Ascending aorta (tissue), 2 donors: ENCODE measurements at places on chromosomes 7 and 10. TPM values are rescaled to one million over a fixed set of nuclear protein-coding genes. Genes with fewer than 3 reads are reported as not detected.

Gene LMBR1
- 14.8 TPM for total RNA-seq

- DNase-seq = no peak
Measured at GRCh38 chr10:15518250-15518649, 147.2 kb upstream of the FAM171A1 start.

- no peak for DNase-seq
Measured at GRCh38 chr7:113405296-113406056, 287.1 kb upstream of the SMIM30 start.

Gene IDI2
- not detected for total RNA-seq

Gene CAMK2B
- 3.2 TPM for total RNA-seq

DNA sequence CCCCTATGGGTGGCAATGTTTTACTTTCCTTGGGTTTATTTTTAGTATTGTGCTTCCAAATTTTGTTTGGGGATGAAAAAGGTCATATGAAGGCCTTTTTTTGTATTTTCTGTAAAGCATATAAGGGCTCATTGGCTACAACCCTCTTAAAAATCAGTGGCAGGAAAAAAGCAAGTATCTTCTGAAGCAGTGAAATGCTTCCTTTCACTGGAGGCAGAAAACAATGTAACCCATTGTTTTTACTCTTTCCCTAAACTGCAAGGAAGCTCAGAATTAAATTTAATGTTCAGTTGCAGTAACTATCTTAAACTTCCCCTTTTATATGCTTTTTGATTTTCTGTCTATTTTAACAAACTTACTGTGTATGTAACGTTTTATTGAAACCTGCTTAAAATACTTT lies 148.7 kb upstream of the LYZL1 start:
- no peak for DNase-seq

DNA sequence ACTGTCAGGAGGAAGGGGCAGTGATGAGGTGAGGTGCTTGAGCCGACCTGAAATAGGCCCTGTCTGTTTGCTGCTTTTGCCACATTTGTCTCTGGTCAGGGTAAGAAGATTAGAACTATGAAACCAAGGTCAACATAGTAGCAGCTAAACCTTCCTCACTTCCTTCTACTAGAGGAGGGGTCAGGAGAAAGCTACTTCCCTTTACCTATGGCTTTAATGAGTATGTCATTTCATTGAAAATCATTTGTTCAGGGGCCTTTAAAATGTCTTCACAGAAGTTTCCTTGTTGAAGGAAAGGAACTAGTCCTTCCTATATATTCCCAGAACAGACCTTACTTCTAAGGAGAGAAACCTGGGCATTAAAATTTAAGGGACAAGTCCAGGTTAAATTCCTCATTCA lies 19.0 kb downstream of the HYAL4 start:
- DNase-seq = no peak

Gene SDK1
- 13.3 TPM for total RNA-seq

DNA sequence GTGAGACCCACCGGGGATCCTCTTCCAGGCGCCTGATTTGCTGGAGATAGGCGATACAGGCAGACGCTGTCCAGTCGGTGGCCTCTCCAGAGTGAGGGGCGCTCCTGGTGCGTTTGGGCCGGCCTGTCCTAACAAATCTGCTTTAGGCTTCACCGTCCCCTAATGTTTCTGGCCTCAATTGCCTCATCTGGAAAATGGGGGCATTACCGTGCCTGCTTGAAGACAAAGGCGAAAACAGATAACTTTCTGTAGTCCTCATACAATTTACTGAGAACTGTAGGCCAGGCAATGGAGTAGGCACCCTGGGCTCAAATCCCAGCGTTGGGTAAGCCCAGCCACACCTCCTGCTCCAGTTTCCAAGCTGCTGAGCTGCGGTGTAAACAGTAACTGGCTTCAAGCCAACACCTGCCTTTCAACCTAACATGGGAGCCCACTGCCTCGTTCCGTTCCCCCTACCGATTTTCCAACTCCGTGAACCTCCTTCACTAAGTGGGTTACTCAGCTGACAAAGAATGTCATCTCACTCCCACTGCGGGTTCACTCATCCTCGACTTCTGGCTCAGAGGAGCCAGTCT lies 589 bp upstream of the ZFAND4 start:
- DNase-seq = no peak

DNA sequence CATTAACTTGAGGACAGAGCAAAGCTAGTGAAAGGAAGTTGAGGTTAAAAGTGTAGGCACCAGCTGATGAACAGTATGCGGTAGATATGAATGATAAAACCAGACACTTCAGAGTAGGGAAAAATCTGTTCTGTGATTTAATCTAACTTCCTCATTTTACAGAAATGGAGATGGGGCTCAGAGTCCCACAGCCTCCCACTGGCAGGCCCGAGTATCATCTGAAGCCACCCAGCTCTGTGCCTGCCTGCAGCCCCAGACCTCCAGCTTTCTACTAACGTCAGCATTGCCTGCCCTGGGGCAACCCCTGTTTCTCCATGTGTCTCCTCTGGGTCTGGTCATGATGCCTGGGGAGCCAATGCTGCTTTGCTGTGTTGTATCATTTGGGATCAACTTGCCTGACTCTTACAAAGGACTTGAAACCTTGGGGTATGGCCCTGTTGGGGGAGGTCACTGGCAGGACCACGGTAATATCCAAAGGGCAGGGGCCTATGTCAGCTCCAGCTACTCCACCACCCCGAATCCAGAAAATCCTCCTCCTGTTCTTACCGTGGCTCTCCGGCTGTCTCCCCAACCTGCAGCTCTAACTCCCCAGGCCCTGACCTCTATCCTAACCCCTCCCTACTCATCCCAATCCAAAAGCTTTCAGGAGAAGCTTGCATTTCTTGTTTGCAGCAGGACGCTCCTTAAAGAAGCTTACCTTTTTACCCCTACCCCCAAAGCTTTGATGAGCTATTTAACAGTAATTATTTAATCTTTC lies 56.2 kb upstream of the NPY start:
- no peak for DNase-seq

GRCh38 chr10:61935077-61935476 lies 33.6 kb downstream of the ARID5B start:
- no peak for DNase-seq

Gene WEE2
- not detected for total RNA-seq

- no peak for DNase-seq
Measured at GRCh38 chr7:81672872-81673271, 97.0 kb downstream of the HGF start.

Gene NFE2L3
- total RNA-seq = 10.0 TPM

Gene LRRD1
- total RNA-seq = not detected

DNA sequence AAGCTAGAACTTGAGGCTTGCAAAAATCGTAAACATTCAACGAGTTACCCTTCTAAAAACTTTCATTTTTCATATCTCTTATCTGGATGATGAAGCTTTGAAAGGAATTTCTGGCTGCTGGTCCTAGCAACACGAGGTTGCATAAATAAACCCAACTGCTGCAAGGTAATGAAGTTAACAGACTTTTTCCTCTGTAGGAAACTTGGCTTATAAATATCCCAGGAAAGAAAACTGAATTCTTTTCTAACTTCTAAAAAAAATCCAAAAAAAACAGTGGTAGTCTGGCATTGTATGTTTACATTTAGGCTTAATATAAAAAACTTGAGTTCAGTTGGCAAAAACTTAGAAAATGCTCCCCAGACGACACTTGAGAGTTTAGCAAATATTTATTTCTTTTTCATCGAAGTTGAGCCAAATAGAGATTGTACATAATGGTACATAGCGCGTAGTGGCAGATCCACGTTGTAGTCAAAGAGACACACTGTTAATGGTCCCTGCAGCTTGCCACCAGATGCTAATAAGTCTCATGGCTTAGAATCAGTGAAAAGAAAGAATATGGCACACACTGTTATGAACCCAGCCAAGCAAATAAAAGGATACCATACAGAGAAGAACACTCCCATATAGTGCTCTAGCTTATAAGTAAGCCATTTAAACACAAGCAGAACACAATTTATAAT lies 200.3 kb upstream of the PCLO start:
- no peak for DNase-seq

Gene STYXL1
- 0.96 TPM for total RNA-seq

GRCh38 chr10:30378201-30378995 lies 29.3 kb upstream of the MTPAP start:
- peak; percentile 22 for DNase-seq

DNA sequence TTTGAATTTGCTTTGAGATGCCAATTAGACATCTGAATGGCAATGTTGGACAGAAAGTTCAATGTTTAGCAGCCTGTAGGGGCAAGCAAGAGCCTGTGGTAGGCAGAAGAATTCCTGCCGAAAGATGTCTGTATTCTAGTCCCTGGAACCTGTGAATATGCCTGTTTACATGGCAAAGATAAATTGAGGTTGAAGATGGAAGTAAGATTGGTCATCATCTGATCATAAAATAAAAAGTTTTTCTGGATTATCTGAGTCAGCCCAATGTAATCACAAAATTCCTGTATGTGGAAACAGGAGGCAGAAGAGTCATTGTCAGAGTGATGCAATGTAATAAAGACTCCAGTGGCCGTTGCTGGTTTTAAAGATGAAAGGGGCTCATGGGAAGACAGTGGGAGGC lies 430.5 kb downstream of the MDFIC start:
- DNase-seq = no peak

DNA sequence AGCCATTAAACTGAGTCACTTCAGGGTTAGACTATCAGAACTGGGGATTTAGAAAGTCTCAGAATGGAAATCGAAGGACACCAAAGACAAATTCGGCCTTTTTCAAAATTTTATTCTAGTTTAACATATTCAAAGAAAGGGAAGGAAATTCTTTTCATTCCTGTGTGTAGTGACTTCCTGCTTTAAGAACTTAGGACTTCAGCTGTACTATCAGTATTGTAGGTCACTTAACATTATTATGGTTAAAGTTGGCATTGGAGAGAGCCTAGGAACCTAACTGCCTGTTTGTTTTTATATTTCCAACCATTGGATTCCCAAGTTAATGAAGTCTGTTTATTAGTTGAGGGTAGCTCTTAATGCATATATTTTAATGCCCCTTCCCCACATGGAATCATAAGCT lies 63.7 kb downstream of the PTEN start:
- no peak for DNase-seq

- no peak for DNase-seq
Measured at GRCh38 chr7:92723943-92724342, 112.4 kb downstream of the CDK6 start.

Gene IGFBP1
- not detected for total RNA-seq

DNA sequence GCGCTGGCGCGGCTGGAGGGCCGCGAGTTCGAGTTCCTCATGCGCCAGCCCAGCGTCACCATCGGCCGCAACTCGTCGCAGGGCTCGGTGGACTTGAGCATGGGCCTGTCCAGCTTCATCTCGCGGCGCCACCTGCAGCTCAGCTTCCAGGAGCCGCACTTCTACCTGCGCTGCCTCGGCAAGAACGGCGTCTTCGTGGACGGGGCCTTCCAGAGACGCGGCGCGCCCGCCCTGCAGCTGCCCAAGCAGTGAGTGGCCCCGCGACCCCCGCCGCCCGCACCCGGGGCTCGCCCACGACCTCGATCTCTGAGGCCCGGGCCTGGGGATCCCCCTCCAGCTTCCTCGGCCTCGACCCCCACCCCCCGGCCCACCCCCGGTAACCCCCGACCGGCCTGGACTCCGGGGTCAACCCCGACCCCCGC lies 537 bp downstream of the FOXK1 start:
- no peak for DNase-seq

GRCh38 chr7:98562871-98563495 lies 54.1 kb upstream of the NPTX2 start:
- DNase-seq = no peak

Gene DLX6
- total RNA-seq = not detected

Gene PDSS1
- not detected for total RNA-seq

Gene DNAJC12
- 3.2 TPM for total RNA-seq

Gene SEMA3A
- total RNA-seq = 0.75 TPM
